ENCODE measurements at places on chromosomes 12 and 14.
A peak's percentile ranks its signal among the peaks of the same experiment; 100 is the strongest.

DNA sequence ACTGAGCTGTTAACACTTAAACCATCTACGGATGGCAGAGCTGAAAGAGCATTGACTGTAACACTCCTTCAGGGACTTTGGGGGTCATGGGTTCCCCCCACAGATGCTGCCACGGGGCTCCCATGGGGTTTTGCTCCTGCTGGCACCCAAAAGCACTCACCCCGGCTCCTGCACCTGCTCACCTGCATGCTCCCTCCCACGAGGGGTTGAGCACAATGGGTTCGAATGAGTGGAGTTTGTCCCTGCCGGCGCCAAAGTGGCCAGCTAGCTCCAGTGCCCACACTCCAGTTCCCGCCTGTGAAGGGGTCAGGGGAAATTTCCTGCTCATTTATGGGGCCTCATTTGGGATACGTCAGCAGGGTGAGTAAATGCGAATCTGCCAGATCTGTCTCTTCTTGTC, 40.7 kb downstream of the TNFAIP2 start:
- DNase-seq: no peak

GRCh38 chr12:46359667-46360280, 12.8 kb downstream of the SLC38A2 start:
- DNase-seq: no peak

DNA sequence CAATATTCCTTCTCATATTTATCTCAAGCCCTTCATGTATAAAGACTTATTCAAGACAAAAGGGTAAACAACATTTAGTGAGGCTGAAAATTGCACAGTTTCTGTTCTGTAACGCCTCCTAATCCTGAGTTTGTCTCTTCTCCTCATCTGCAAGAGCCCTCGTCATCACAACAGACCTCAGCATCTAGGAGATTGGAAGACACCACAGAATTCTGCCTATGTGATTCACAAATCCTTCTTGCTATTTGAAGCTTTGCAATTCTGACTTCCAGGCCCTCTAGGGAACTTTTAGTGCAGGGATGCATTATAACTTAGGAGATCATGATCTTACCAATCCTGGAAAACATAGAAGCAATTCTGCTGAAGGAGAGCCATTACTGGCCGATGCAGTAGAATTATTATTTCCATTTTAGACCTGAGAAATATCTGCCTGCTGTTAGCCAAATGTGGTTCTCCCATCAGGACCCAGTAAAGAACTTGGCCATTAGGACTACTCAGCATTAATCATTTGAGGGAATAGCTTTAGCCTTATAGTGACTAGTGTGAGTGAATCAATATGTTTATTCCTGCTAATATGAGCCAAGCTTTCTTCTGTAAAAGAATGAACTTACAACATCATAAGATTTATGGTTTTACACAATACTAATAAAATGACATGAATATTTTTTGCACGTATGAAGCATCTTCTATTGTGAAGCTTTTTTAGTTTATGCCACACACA, 119.5 kb downstream of the ANO4 start:
- no peak for DNase-seq

DNA sequence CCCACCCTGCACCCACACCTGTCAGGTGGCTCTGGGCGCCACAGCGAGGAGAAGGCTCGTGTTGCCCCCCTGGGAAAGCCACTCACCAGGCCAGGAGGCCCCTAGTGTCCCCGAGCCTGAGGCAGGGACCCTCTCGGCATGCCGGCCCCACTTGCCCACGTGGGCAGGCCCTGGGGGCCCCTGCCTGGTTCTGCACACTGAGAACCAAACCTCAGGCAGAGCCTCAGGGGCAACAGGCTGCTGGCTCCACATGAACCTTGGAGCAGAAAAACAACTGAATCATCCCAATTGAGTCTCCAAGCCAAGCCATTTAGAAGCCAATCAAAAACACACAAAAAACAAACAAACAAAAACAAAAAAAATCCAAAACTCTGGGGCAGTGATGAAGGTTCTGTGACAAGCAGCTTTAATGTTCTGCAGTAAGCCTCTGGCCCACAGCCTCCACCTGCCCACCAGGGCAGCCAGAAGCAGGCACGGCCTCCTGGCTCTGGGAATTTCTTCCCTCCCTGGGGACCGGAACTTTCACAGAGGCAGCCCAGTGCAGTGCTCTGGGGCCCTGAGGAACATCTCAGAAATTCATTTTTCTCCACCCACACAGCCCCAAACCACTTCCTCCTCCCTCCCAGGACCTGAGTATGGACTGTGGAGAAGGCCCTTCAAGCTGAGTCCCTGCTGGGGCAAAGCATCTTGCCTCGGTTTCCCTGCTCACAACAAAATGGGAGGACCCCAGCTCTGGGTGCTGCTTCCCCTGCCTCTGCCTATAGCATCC, 90.2 kb downstream of the CHGA start:
- peak; percentile 13 for DNase-seq

All from T-helper 2 cell treated with Interferon-gamma antibody and Interleukin-4, amounts not matched to agents 5 μg/mL and 100 μg/mL, for 36 hours (primary cell).